Upper lobe of right lung (tissue), 1 donor: ENCODE measurements at places on chromosomes 3 and 15.

- no peaks in the 10 kb centered on the region for H3K36me3 ChIP-seq
- no peak for DNase-seq
- H3K4me3 ChIP-seq, result no peak overlapping the region
- H3K27ac ChIP-seq, result no peak overlapping the region
These were observed 14.8 kb downstream of the MUC13 start for GRCh38 chr3:124919756-124920155.

GRCh38 chr15:38520035-38520434 is 44.6 kb downstream of the RASGRP1 start:
- no peaks in the 10 kb centered on the region for H3K36me3 ChIP-seq
- no peak overlapping the region for H3K4me3 ChIP-seq
- H3K4me1 ChIP-seq, result no peaks in the 10 kb centered on the region
- H3K27ac ChIP-seq, result no peak overlapping the region

GRCh38 chr3:114120211-114120610 is 58.6 kb downstream of the DRD3 start:
- no peaks in the 10 kb centered on the region for H3K36me3 ChIP-seq
- no peak for DNase-seq
- no peak overlapping the region for H3K27ac ChIP-seq
- H3K4me3 ChIP-seq, result no peak overlapping the region
- H3K27me3 ChIP-seq, result no peaks in the 10 kb centered on the region

DNA sequence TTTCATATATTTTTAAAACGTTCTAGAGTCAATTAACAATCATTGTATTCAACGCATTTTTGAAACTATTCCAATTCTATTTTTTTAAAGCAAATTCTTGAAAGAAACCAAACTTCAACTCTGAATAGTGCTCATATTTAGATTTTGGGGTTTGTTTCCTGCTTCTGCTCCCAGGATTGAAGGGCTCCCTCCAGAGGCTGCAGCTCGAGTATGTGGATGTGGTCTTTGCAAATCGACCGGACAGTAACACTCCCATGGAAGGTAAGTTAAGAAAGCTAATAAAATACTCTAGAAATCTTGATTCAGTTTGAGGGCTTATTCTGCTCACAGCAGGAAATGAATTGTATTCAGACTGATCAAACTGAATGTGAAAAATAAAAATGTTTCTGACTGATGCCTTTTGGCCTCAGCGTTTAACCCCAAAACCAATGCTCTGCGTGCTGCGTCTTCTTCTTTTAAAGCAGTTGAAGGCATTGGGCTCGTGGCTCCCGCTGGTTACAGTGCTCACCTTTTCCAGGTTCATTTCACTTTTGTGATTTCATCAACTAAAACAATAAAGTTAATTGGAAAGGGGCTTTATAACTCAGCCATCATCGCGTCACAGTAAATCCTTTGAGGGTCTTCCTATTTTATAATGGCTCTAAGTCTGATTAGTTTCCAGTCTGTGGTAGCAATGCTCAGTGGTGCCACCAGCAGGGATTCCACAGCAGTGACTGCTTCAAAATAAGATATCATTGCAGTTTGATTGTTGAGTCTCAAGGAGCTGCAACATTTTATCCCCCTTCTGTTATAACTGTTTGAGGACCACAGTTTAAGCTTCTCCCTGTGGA is 80.1 kb downstream of the SSR3 start:
- no peak overlapping the region for H3K27ac ChIP-seq
- no peaks in the 10 kb centered on the region for H3K4me1 ChIP-seq
- no peak overlapping the region for H3K4me3 ChIP-seq
- H3K36me3 ChIP-seq, result no peaks in the 10 kb centered on the region

GRCh38 chr3:90091549-90091948 is 984.1 kb downstream of the EPHA3 start:
- H3K27me3 ChIP-seq, result no peaks in the 10 kb centered on the region
- H3K27ac ChIP-seq, result no peak overlapping the region
- H3K4me3 ChIP-seq, result no peak overlapping the region
- no peaks in the 10 kb centered on the region for H3K4me1 ChIP-seq
- no peak for DNase-seq

DNA sequence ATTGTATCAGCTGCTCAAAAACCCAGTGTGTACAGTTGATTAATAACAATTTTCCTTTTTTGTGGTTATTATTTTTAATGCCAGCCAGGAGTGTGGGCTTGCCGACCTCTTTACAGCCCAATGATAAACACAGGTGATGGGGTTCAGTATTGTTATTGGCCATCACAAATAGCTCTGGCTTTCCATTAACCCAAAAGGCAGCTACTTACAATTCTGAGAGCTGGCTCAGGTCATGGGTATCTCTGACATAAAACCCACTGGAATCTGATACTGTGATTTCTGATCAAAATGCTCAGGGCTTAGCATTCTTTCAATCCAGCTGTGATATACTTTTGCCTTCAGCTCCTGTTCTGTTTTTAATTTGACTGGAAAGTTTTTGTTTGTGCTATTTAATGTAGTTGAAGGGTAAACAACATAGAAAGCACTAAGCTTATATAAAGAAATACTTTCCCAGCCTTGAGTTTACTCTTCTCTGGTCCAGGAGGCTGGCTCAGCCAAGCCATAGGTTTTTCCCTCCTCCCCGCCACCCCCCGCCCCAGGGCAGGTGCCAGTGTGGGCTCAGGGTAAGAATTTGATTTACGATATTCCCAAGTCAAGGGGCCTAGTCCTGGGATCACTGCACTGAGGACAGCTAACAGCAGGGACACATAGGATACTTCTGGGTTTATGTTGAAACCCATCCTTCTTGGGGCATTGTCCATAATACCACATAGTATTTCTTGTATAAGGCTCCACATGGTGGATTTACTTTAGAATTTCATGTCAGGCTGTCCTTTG is 54.0 kb upstream of the MYZAP start:
- DNase-seq, result no peak
- H3K27me3 ChIP-seq, result no peaks in the 10 kb centered on the region
- H3K4me3 ChIP-seq, result no peak overlapping the region

GRCh38 chr15:35305031-35305550 is 220.0 kb upstream of the NANOGP8 start:
- H3K27me3 ChIP-seq, result no peaks in the 10 kb centered on the region
- peaks cover 26% of the 10 kb centered on the region for H3K4me1 ChIP-seq
- no peaks in the 10 kb centered on the region for H3K36me3 ChIP-seq
- DNase-seq, result no peak
- H3K4me3 ChIP-seq, result no peak overlapping the region

GRCh38 chr3:40313975-40314860 is 4.7 kb downstream of the EIF1B start:
- no peak overlapping the region for H3K27ac ChIP-seq
- H3K4me1 ChIP-seq, result peaks cover 20% of the 10 kb centered on the region
- no peaks in the 10 kb centered on the region for H3K27me3 ChIP-seq
- no peak overlapping the region for H3K4me3 ChIP-seq

GRCh38 chr3:134337511-134338200 is 36.6 kb downstream of the AMOTL2 start:
- no peak for DNase-seq
- peak overlapping the region; percentile 65 for H3K27ac ChIP-seq
- H3K36me3 ChIP-seq, result no peaks in the 10 kb centered on the region
- no peaks in the 10 kb centered on the region for H3K27me3 ChIP-seq
- no peak overlapping the region for H3K4me3 ChIP-seq
- H3K4me1 ChIP-seq, result peaks cover 40% of the 10 kb centered on the region

- peak overlapping the region; percentile 93 for H3K27ac ChIP-seq
- peak overlapping the region; percentile 9 for H3K4me3 ChIP-seq
- H3K36me3 ChIP-seq, result no peaks in the 10 kb centered on the region
- H3K4me1 ChIP-seq, result peaks cover 76% of the 10 kb centered on the region
- DNase-seq, result peak; percentile 73
These were observed 12.8 kb downstream of the IQGAP1 start for GRCh38 chr15:90400759-90401314.

DNA sequence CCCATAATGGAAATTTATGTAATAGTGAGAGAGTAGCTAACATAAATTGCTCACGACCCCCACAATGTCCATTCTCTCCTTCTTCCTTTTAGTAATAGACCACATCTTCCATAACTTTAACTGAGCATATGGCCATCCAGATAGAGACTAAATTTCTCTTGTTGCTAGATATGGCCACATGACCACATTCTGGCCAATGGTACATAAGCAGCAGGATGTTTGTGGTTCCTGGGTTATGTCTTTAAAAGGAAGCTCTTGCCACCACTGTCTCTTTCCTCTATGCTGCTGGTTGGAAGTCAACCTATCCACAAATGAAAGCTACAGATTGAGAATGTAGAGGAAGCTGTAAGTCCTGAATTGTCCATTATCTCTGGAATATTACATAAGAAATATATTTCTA is 59.7 kb upstream of the NPHP3 start:
- no peaks in the 10 kb centered on the region for H3K27me3 ChIP-seq
- no peak overlapping the region for H3K27ac ChIP-seq
- DNase-seq, result no peak
- no peak overlapping the region for H3K4me3 ChIP-seq
- H3K36me3 ChIP-seq, result no peaks in the 10 kb centered on the region

DNA sequence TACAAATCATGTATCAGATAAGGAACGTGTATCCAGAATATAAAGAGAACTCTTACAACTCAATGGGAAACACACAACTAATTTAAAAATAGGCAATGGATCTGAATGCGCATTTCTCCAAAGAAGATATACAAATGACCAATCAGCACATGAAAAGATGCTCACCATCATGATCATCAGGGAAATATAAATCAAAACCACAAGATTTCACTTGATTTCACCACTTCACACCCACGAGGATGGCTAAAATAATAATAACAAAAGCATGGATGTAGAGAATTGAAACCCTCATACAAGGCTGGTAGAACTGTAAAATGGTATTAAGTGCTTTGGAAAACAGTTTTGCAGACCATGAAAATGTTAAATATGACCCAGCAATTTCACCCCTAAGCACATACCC is 26.7 kb upstream of the SLC12A8 start:
- no peak overlapping the region for H3K4me3 ChIP-seq
- no peak for DNase-seq
- H3K27me3 ChIP-seq, result no peaks in the 10 kb centered on the region
- no peaks in the 10 kb centered on the region for H3K36me3 ChIP-seq
- peaks cover 20% of the 10 kb centered on the region for H3K4me1 ChIP-seq
- H3K27ac ChIP-seq, result no peak overlapping the region

GRCh38 chr15:45048794-45049631 is 26.0 kb downstream of the SORD start:
- peak overlapping the region; percentile 24 for H3K27ac ChIP-seq
- H3K4me1 ChIP-seq, result no peaks in the 10 kb centered on the region
- no peaks in the 10 kb centered on the region for H3K27me3 ChIP-seq
- no peak overlapping the region for H3K4me3 ChIP-seq

DNA sequence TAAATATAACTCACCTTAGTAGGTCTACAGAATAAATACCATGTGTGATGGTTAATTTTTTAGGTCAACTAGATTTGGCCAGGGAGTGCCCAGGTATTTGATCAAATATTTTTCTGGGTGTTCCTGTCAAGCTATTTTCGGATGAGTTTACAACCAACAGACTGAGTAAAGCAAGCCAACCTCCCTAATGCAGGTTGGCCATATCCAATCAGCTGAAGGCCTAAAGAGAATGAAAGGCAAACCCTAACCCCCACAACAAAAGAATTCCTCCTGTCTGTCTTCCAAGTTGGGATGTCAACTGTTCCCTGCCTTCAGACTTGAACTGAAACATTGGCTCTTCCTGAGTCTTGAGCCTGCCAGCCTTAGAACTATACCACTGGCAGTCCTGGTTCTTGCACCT is 28.6 kb downstream of the TASOR start:
- no peaks in the 10 kb centered on the region for H3K27me3 ChIP-seq
- no peak for DNase-seq
- peaks cover 77% of the 10 kb centered on the region for H3K36me3 ChIP-seq
- H3K27ac ChIP-seq, result no peak overlapping the region
- no peak overlapping the region for H3K4me3 ChIP-seq
